ENCODE measurements at places on chromosomes 5 and 9.

DNA sequence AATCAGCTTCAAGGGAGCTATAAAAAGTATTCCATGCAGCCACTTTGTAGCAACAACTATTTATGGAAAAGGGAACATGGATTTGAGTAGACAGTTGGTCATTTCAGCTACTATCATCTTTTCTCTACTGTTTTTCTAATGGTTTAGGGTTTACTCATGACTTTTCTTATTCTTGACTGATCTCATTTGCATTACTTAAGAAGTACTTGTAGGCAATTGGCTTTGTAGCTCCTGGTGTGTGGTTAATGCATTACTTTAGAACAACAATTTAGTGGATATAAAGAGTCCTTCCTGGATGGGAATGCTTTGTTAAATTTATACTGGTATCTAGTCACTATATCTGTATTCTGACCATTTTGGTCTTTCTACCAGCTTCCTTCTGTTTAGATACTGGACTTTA, 59.8 kb upstream of the NTRK2 start:
- DNase-seq: no peak

- no peak for DNase-seq
Measured at GRCh38 chr5:106730506-106730905, 940.2 kb downstream of the EFNA5 start.

DNA sequence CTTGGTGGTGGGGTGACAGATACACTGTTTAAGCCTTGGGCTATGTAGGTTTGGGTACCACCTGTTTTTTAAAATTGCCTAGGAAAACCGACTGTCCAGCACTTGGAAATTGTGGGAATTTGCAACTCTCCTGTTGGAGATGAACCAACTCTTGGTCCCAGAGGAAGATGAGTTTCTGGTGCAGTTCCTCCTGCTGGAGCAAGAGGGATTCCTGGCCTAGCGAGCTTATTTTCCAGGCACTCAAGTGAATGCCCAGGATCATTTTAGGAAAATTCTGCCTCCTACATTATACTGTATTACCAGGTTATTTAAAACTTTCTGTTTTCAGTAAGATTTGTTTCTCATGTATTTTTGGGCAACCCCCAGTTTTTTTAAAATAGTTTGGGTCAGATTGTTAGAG, 33.7 kb downstream of the AP3S1 start:
- DNase-seq: no peak

- DNase-seq: no peak
Measured at GRCh38 chr5:175542232-175542965, 64.0 kb downstream of the SFXN1 start.

DNA sequence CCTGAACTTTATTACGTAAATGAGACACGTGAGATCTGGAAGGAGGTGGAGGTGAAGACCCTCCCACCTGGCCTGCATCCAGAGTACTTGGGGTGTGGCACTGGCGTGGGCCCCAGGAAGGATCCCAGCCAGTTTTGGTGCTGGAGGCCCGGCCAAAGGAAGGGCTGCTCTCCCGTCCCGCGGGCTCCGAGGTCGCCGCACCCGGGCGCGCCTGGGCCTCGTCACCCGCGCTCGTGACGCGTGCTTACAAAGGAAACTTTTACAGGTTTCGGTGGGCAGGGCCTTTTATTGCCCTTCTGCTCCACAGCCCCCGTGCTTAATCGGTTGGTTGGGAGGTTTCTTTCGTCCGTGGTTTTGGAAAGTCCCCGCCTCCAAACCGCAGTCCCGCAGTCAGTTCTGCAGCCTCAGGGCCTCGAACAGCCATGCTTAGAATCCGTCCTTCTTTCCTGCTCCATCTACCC, 29.2 kb downstream of the CDKN2A start:
- DNase-seq: no peak

DNA sequence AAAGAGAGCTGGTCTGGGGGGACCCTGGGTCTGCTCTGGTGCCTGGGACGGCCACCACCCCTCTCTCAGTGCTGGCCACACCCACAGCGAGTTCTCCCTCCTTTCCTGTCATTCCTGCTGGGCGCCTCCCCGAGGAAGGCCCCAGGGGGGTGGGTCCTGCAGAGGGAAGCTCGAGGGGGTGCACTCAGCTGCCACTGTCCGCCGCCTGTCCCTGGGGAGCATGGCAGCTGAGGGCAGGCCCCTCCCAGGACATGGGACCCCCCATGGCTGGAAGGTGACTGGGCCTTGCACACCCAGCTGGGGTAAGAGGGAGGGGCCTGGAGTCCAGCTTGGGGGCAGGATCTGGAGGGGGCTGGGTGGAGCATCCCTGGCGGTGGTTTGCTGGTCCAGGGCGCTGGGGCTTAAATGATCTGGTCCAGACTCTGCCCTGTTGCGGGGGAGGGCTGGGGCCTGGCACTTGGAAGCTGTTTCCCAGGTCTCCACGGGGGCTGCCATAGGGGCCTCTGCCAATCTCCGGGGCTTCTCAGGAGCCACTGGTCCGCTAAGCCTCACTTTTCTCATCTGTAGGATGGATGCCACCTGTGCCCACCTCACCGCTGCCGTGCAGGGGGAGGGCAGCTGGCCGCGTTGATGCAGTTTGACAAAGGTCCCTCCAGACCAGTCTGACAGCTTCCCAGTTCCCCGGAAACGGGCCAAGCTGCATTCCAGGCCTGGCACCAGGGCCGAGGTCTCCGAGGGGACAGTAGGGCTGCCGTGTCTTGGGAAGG, 6.0 kb upstream of the SLC2A6 start:
- DNase-seq: no peak

DNA sequence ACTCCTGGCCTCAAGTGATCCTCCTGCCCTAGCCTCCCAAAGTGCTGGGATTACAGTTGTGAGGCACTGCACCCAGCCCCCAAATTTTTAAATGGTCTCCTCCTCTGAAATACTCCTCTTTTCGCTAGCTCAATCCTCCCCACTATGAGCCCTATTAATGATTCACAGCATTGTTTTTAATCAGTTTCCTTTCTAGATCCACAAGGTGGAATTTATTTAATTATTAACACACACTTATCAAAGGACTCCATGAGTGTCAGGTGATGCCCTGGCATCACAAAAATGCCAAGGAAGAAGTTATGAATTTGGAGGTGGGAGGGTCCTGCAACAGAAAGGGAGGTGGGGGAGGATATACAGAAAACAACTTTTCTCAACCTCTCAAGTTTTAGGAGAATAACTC, 806.5 kb downstream of the PRELID2 start:
- DNase-seq: no peak

- no peak for DNase-seq
Measured at GRCh38 chr9:87327575-87328125, 170.0 kb upstream of the DAPK1 start.

GRCh38 chr5:133760532-133760931, 148.2 kb upstream of the FSTL4 start:
- DNase-seq: no peak
